Activated naive CD4-positive, alpha-beta T cell treated with anti-CD3 and anti-CD28 coated beads for 36 hours (primary cell): ENCODE measurements at places on chromosomes 6 and 20. TPM values are rescaled to one million over a fixed set of nuclear protein-coding genes. Genes with fewer than 3 reads are reported as not detected.

PRRT1 gene
- total RNA-seq: 1.1 TPM

PARD6B gene
- total RNA-seq: 3.3 TPM

NR2E1 gene
- not detected for total RNA-seq

ZC2HC1B gene
- total RNA-seq: not detected

EFCAB8 gene
- total RNA-seq: 0.45 TPM

TRAPPC3L gene
- total RNA-seq: not detected

LAMP5 gene
- not detected for total RNA-seq

TASP1 gene
- total RNA-seq: 6.7 TPM

BMP5 gene
- not detected for total RNA-seq

CRIP3 gene
- 2.9 TPM for total RNA-seq

CTAGE9 gene
- not detected for total RNA-seq

DNA sequence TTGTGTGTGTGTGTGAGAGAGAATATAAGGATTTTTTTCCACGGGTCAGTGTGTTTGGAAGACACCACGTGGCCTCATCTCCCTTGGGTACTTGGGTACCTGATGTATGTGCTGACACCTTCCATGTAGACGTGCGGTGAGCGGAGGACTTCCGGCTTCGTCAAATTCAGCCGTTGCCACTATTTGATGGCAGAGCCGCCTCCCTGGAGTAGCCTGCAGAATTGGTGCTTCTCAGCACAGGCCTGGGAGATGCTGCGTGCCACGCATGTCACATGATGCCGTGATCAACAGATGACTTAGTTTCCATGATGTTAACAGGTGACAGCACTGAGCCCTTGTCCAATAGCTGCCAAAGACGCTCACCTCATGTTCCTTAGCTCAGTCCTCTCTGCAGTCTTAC lies 69.4 kb downstream of the CDH4 start:
- no peak for DNase-seq

GRCh38 chr6:111409430-111409829 lies 73.6 kb downstream of the REV3L start:
- no peak for DNase-seq

- no peak for DNase-seq
Measured at GRCh38 chr6:118285791-118286190, 262.3 kb upstream of the PLN start.

DNA sequence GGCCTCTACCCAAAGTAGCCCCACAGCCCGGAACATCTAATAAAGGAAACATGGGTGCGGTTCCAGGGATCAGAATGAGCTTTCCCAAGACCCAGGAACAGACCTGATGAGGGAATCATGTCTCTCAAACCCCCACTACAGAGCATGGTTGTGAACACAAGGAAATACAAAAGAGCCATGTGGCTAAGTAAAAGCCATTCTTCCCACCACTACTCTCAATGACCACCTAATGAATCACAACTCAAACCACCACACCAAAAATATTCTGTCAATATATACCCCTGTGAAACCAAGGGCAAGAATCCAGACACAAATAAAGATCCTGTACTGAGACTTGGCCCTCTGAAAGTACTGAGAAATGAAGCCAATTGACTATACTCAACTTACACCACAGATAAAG lies 20.9 kb upstream of the COL21A1 start:
- DNase-seq: no peak

DNA sequence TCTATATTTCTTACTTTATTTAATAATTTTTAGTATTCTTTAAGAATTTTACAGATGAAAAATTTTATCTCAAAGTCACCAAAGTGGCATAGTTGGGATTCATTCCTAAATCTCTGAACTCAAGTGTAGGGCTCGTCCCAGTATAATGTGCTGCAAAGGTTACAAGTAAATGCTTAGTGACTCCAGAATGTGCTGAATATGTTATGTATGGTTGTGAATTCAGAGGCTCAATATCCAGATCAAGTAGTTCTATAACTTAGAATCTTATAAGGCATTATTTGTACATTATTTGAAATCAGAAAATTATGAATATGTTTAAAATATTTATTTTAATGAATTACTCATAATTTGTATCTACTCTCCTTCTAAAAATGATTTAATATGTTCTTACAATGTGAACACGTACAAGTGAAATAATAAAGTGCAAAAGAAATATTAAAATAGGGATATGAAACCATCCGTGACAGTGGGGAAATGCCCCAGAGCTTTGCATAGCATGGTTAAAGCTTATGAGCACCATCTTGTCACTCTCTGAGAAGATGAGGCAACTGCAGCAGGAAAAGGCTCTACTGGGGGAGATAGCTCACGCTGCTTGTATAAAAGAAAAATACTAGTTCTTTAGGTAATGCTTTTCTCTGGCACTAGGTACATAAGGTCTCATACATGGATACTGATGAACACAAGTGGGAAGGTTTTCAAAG lies 259.0 kb downstream of the FOXC1 start:
- no peak for DNase-seq

- DNase-seq: peak; percentile 14
Measured at GRCh38 chr6:82040405-82041221, 206.9 kb downstream of the IBTK start.

DNA sequence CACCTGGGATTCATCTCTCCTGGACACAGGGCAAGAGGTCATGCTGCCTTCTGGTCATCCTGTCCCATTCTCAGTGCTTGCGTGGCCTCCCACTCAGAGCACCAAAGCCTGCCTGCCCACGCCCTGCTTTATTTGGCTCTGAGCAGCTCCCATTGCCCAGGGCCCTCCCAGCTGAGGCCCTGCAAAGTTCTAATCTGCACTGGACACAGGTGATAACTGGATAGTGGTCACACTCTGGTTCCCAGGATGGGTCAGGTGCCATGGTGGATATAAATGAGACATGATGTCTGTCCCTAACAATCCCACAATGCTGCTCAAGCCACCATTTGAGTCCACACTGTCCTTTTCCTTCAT lies 39.5 kb downstream of the CPXM1 start:
- DNase-seq: no peak

DNA sequence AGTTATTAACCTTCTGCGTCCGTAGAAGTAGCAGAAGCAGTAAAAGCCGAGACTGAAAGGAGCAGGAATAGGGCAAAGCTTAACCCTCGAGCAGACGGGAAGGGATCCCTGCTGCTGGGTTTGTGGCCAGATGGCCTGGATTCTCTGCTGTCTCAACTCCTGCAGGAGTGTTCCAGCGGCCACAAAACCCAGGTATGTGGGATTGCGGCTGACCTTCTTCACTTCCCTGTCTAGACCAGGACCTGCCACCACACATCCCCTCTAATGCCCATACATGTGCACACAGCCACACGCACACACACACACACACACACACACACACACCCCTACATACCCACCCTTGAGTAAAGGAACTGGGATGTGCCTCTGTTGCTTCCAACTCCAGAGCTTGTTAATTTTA lies 33.1 kb upstream of the TNFRSF21 start:
- no peak for DNase-seq

- DNase-seq: no peak
Measured at GRCh38 chr6:151842816-151843215, 35.3 kb downstream of the ESR1 start.

GRCh38 chr20:38252292-38253288 lies 7.9 kb downstream of the KIAA1755 start:
- DNase-seq: no peak

- peak; percentile 49 for DNase-seq
Measured at GRCh38 chr20:57391439-57392301, 474 bp downstream of the RBM38 start.

DNA sequence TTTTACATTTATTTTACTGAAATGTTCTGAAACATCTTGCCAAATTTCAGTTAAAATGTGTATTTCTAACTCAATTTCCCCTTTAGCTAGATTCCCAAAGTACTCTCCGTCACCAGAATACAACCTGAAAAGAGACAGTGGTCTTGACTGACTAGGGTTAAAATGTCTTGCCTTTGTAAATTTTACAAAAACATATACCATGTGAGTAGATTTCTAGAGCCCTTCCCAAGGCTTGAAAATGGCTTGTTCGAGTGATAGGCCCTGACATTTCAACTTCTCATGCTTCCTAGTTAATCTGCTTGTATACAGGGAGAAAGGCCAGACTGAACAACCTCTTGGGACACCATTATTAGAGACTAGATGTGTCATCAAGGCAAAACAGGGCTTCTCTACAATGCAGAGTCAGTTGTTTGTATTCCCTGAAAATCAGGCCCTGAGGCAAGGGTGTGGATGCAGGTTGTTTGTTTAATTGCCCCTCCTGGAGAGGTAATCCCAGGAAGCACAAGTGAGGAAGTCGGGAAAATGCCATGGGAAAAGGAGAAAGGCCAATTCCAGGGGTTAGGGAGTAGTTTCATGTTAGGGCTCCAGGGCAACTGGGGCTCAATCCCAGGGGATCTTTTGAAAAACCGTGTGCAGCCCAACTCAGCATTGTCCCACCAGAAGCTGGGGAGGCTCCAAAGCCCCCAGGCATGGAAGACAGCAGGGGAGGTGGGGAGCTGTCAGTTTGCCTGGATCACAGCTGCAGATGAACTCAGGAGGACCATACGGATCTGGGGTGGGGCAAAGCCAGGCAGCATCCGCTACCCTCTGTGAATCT lies 11.6 kb upstream of the TFB1M start:
- DNase-seq: no peak
